ENCODE measurements at places on chromosomes 4 and X. TPM values are rescaled to one million over a fixed set of nuclear protein-coding genes. Genes with fewer than 3 reads are reported as not detected.

DNA sequence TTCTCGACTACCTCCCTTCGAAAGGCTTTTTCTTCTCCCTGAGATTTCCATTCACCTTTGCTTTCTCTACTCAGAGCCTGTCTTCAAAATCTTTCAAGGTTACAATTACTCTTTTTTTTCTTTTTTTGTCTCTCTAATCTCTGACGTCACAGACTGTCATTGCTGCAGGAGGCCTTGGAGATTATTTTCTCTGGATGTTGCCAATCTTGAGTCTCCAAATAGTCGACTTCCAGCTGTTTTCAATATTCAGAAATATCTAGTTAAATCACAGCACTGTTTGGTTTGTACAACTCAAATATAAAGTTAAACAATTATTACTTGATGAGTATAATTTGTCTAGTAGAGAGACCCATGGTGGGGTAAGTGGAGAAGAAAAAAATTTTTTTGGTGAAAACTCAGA lies 359.0 kb upstream of the BOD1L1 start:
- no peak for DNase-seq
- H3K36me3 ChIP-seq, result no peaks in the 10 kb centered on the region
- H3K4me3 ChIP-seq, result no peak overlapping the region

GRCh38 chr4:145954924-145955339 lies 16.3 kb upstream of the ZNF827 start:
- peak; percentile 99 for DNase-seq
- no peak overlapping the region for H3K4me3 ChIP-seq
- H3K36me3 ChIP-seq, result no peaks in the 10 kb centered on the region
- peaks cover 27% of the 10 kb centered on the region for H3K4me1 ChIP-seq

DNA sequence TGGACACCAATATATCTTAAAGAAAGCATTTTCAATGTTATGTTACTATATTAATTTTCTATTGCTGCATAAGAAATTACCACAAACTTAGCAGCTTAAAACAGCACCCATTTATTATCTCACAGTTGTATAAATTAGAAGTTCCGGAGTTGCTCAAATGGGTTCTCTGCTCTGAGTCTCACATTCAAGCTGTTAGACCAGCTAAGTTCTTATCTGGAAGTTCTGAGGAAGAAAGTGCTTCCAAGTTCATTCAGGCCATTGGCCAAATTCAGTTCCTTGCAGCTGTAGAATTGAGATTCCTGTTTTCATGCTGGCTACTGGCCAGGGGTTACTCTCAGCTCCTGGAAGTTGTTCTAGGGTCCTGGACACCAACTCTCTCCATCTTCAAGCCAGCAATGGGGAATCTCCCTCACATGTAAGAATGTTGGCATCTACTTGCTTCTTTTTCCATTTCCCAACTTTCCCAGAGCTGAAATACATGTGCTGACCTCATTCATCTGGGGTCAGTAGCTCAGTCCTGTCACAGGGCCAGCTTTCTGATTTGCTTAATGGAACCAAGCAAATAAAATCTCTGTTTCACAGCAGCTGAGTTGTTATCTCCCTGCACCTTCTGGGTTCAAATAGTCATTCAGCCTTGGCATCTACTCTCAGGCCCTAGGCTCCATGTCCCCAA lies 99.6 kb upstream of the INTU start:
- H3K27ac ChIP-seq, result no peak overlapping the region
- DNase-seq, result no peak
- H3K27me3 ChIP-seq, result no peaks in the 10 kb centered on the region
- H3K4me1 ChIP-seq, result no peaks in the 10 kb centered on the region
- H3K36me3 ChIP-seq, result no peaks in the 10 kb centered on the region

- no peaks in the 10 kb centered on the region for H3K4me1 ChIP-seq
- no peaks in the 10 kb centered on the region for H3K27me3 ChIP-seq
- H3K27ac ChIP-seq, result no peak overlapping the region
- H3K4me3 ChIP-seq, result no peak overlapping the region
- DNase-seq, result no peak
Measured at GRCh38 chr4:39020130-39020529, 12.1 kb downstream of the TMEM156 start.

GRCh38 chr4:72084587-72085011 lies 52.8 kb downstream of the NPFFR2 start:
- no peak overlapping the region for H3K27ac ChIP-seq
- H3K27me3 ChIP-seq, result no peaks in the 10 kb centered on the region
- no peak overlapping the region for H3K4me3 ChIP-seq
- DNase-seq, result no peak
- H3K4me1 ChIP-seq, result no peaks in the 10 kb centered on the region
- no peaks in the 10 kb centered on the region for H3K36me3 ChIP-seq

DNA sequence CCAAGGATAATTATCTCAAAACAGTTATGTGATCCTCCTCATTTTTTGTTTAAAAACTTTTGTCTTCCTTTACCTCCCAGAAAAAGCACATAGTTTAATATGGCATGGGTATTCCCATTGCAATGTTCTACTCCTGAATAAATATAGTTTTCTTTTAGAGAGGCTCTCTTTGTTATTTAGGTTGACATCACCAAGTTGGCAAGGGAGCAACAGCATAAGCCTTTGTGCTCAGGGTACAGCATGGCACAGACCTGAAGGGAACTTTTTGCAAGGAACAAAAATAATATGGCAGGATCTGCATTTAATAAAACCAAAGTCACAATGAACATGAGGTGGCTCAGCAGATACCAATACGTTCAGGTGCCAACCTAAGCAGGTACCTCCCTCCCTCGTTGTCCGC lies 47.1 kb upstream of the NPY2R start:
- no peaks in the 10 kb centered on the region for H3K36me3 ChIP-seq
- DNase-seq, result no peak
- H3K27me3 ChIP-seq, result no peaks in the 10 kb centered on the region

DNA sequence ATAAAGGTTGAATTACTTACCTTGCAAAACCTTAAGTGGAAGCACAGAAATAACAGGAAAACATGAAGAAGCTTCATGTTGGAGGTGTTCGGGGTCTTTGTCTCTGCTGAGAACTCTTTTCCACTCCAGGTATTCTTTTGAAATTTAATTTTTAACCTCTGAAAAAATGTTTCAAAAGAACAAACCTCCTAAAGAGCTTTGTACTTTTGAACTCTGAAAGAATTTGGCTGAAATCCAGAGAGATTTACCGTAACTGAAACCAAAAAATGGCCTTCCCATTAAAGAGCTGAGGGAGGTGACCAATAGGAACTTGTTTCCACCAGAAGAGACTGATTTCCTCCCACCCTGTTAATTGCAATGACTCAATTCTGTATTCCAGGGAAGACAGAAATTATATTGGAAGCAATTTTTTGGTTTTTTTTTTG lies at the start of gene CFI:
TSS of gene CFI (minus strand) at position 105 of the 425 bp plus-strand sequence. CDS start at position 77, 28 bp downstream.
- no peaks in the 10 kb centered on the region for H3K36me3 ChIP-seq
- no peak for DNase-seq
- H3K27ac ChIP-seq, result no peak within 1 kb of the TSS

GRCh38 chr4:164956766-164957643 lies 20.5 kb downstream of the TRIM61 start:
- H3K27ac ChIP-seq, result no peak overlapping the region
- H3K27me3 ChIP-seq, result no peaks in the 10 kb centered on the region
- DNase-seq, result peak; percentile 13
- peaks cover 2% of the 10 kb centered on the region for H3K4me1 ChIP-seq
- H3K4me3 ChIP-seq, result peak overlapping the region; percentile 79
- H3K36me3 ChIP-seq, result no peaks in the 10 kb centered on the region

- no peak for DNase-seq
- peaks cover 36% of the 10 kb centered on the region for H3K4me1 ChIP-seq
- H3K4me3 ChIP-seq, result no peak overlapping the region
- H3K27me3 ChIP-seq, result no peaks in the 10 kb centered on the region
Measured at GRCh38 chrX:107674480-107675364, 46.4 kb downstream of the PRPS1 start.

- no peaks in the 10 kb centered on the region for H3K27me3 ChIP-seq
- H3K4me3 ChIP-seq, result no peak overlapping the region
- DNase-seq, result no peak
- H3K4me1 ChIP-seq, result peaks cover 15% of the 10 kb centered on the region
- H3K27ac ChIP-seq, result no peak overlapping the region
Measured at GRCh38 chr4:140046543-140046942, 107.4 kb downstream of the MAML3 start.

GRCh38 chr4:85531560-85532341 lies 56.8 kb downstream of the ARHGAP24 start:
- no peaks in the 10 kb centered on the region for H3K4me1 ChIP-seq
- H3K36me3 ChIP-seq, result no peaks in the 10 kb centered on the region
- H3K27ac ChIP-seq, result no peak overlapping the region
- DNase-seq, result no peak

DNA sequence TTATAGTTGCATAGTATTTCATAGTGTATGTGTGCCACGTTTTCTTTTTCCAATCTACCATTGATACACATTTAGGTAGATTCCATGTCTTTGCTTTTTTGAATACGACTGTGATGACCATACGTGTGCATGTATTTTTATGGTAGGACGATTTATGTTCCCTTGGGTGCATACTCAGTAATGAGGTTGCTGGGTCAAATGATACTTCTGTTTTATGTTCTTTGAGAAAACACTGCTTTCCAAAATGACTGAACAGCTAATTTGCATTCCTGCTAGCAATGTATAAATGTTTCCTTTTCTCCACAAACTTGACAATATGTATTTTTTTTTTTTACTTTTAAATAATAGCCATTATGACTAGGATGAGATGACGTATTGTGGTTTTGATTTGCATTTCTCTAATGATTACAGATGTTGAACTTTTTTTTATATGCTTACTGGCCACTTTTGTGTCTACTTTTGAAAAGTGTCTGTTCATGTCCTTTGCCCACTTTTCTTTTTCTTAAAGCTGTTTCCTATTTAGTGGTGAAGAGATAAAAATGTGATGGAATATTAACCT lies 969.5 kb upstream of the NDST4 start:
- no peaks in the 10 kb centered on the region for H3K4me1 ChIP-seq
- no peaks in the 10 kb centered on the region for H3K27me3 ChIP-seq
- no peak overlapping the region for H3K4me3 ChIP-seq
- H3K27ac ChIP-seq, result no peak overlapping the region
- DNase-seq, result no peak

- no peak overlapping the region for H3K27ac ChIP-seq
- no peaks in the 10 kb centered on the region for H3K27me3 ChIP-seq
- H3K4me1 ChIP-seq, result no peaks in the 10 kb centered on the region
- H3K4me3 ChIP-seq, result no peak overlapping the region
- no peak for DNase-seq
Measured at GRCh38 chr4:153529646-153530045, 63.5 kb downstream of the TMEM131L start.

- H3K4me3 ChIP-seq, result no peak overlapping the region
- DNase-seq, result no peak
- peaks cover 23% of the 10 kb centered on the region for H3K4me1 ChIP-seq
- H3K27me3 ChIP-seq, result no peaks in the 10 kb centered on the region
Measured at GRCh38 chr4:184398741-184399511, 75.4 kb downstream of the IRF2 start.

GRCh38 chr4:6336166-6336565 lies 66.5 kb downstream of the WFS1 start:
- DNase-seq, result no peak
- no peak overlapping the region for H3K4me3 ChIP-seq
- H3K27me3 ChIP-seq, result no peaks in the 10 kb centered on the region
- no peak overlapping the region for H3K27ac ChIP-seq

- no peaks in the 10 kb centered on the region for H3K4me1 ChIP-seq
- no peak overlapping the region for H3K4me3 ChIP-seq
- DNase-seq, result no peak
- no peak overlapping the region for H3K27ac ChIP-seq
- H3K36me3 ChIP-seq, result no peaks in the 10 kb centered on the region
- H3K27me3 ChIP-seq, result peaks cover 5% of the 10 kb centered on the region
Measured at GRCh38 chrX:70054391-70054790, 4.7 kb upstream of the AWAT2 start.

DNA sequence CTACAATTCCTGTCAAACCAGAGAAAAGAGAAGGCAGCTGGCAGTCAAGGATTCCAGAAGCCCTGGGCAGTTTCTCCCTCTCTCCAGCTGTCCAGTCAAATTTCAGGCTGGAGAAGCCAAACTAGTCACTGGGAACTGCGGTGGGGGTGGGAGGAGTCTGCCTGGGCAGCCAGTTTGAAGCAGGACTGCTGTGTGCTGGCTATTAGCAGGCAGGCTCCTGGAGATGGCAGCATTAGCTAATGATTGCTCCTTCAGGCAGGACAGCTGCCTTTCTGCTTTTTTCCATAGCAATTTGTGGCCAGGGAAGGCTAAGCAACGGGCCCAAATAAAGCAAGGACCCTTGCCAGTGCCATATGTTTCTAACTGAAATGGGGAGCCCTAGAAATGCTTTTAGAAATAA lies 44.7 kb upstream of the FGF13 start:
- no peak for DNase-seq
- no peaks in the 10 kb centered on the region for H3K27me3 ChIP-seq
- no peak overlapping the region for H3K4me3 ChIP-seq
- no peak overlapping the region for H3K27ac ChIP-seq

GRCh38 chr4:112517067-112517634 lies 1.2 kb upstream of the NEUROG2 start:
- H3K27me3 ChIP-seq, result peaks cover 90% of the 10 kb centered on the region
- H3K36me3 ChIP-seq, result no peaks in the 10 kb centered on the region
- no peak for DNase-seq
- no peak overlapping the region for H3K4me3 ChIP-seq

DNA sequence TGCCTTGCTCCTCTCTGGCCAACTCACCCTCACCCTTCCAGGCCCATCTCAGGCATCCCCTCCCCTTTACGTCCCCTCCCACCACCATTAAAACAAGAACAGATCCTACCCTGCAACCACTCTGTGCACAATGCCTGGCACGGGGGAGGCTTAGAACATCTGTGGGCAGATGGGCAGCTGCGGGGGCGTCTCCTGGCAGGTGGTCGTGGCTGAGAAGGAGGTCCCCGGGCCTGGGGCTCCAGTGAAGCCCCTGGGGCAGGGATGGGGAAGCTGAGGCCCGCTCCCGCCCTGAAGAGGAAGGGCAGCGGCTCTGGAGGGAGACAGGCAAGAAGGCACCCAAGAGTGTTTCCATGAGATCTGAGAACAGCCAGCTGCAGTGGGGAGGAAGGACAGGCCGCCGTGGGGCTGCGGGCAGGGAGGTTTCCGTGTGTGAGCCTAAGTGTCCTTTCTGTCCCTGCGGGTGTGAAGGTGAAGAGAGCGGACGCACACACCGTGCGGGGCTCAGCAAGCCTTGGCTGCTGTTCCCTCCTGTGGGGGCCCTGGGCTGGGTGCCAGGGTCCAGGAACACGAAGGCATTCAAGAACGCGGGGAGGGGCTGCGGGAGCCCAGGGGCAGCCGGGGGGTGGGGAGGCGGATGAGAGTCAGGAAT lies 7.8 kb upstream of the TBC1D14 start:
- no peaks in the 10 kb centered on the region for H3K4me1 ChIP-seq
- no peak overlapping the region for H3K4me3 ChIP-seq
- no peak overlapping the region for H3K27ac ChIP-seq
- DNase-seq, result no peak
- no peaks in the 10 kb centered on the region for H3K27me3 ChIP-seq

Gene GLRA3
- polyA plus RNA-seq, result not detected

Gene NAP1L3
- polyA plus RNA-seq, result 0.61 TPM

Gene SH3TC1
- polyA plus RNA-seq, result 22.1 TPM

Gene ENPEP
- not detected for polyA plus RNA-seq

Gene GAGE13
- not detected for polyA plus RNA-seq

Measured in keratinocyte (primary cell).